ENCODE measurements at places on chromosomes 7 and 10.

- DNase-seq = no peak
Measured at GRCh38 chr10:49524496-49524895, 14.4 kb downstream of the ERCC6 start.

DNA sequence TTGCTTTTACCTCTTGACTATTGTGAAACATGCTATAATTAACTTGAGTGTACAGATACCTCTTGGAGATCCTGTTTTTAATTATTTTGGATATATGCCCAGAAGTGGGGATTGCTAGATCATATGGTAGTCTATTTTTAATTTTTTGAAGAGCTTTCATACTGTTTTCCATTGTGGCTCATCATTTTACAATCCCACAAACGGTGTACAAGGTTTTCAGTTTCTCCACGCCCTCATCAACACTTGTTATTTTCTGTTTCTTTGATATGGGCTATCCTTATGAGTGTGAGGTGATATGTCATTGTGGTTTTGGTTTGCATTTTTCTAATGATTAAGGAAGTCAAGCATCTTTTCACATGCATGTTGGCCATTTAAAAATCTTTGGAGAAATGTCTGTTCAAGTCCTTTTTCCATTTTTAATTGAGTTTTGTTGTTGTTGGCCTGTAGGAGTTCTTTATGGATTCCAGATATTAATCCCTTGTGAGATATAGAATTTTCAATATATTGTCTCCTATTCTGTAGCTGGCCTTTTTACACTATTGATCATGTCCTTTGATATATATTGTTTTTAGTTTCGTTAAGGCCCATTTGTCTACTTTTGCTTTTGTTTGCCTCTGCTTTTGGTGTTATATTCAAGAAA, 7.5 kb downstream of the AGK start:
- peak; percentile 87 for DNase-seq

- DNase-seq = no peak
Measured at GRCh38 chr7:12834782-12835181, 147.3 kb downstream of the ARL4A start.

DNA sequence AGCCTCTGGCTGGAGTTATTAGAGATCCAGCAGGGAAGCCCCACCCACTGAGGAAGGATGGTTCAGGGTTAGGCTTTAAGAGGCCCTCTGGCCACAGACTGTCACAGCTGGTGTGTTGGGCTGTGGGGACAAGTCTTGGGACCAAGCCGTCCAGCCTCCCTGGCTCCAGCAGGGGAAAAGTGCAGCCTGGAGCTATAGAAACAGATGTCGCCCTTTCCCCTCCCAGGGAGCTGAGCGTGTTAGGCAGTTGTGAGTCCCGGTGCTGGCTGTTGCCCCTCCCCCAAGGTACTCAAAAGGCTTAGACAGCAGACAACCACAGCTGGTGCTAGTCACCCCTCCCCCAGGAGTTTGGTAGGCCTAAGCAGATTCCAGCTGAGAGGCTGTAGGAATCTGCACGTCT, 143.4 kb downstream of the TMEM168 start:
- DNase-seq = no peak

- no peak for DNase-seq
Measured at GRCh38 chr7:41567031-41567730, 135.7 kb downstream of the INHBA start.

DNA sequence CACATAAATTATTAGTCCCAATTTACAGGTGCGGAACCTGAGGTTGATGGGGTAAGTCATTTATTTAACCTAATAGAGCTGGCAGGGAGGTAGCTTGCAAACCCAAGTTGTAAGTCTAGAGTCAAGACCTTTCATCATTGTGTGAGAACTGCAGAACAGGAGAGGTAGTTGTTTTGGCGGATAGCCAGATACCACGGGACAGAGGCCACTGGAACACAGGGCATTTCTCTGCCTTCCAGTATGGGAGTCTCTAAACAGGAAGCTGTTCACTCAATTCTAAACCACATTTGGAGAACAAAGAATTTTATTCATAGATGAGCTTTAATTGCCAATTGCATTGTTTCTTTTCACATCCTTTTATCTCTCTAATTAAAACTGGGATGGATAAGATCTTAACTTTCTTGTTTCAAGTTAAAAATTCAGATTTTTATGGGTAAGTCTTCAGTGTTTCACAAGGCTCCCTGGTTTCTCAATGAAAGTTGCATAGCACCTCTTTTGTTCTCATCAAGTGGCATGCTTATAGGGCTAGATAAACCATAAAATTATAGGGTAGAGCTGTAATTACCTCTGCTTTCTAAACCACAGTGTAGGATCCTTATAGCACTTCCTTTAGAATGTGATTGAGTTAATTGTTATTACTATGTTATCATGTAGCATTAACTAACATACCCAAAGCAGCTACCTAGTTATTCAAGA, 489.0 kb downstream of the GATA3 start:
- no peak for DNase-seq

- no peak for DNase-seq
Measured at GRCh38 chr10:72682638-72683037, 9.3 kb upstream of the MCU start.

GRCh38 chr10:15869935-15870334, 9.6 kb upstream of the MINDY3 start:
- DNase-seq = no peak

DNA sequence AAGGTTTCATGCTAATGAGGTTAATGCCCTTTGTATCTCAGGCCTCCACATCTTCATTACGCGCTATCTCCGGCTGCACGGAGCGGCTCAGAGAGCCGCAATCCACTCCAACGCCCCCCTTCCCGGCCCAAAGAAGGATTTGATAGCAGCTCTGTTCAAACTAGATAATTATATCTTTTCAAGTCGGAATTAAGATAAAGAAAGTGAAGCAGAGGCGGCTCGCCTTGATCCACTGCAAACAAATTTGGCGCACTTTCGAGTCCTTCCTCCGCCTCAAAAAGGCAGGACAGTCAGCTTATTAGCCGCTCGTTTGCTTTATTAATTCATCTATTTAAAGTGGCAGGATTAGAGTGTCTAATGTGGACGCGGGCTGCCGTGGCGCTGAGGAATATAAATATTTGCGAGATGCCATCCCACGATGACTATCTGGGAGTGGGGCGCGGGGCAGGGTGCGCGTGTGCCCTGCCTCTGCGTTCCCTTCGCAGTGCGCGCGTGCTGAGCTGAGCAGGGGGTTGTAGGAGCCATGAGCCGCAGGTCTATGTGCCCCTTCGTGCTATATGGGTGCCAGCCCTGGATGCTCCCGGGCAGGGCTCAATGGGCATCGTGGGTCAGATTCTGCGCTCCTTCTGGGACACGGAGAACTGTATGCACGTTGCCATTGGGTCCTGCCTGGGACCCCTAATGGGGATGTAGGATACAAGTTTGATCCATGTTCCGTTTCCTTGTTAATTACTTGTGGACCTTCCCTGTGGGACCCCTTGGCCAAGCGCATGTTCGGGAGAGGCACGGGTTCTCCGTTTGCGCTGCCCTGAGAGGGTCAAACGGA, 9.0 kb downstream of the EMX2 start:
- no peak for DNase-seq

DNA sequence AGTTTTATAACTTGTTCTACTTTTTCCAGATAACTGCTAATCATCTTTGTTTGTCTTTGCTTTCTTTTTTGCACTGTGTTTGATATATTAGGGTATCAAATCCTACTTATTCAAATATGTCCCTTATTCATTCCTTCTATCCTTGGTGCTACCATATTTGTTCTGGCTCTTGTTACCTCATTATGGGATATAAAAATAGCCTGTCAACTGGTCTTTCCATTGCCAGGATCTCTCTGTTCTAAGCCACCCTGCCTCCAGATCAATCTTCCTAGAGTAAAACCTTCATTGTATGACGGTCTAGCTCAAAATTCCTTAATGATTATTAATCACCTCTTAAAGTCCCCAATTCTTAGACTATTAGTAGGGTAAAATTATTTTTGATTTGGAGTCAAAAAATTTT, 25.2 kb downstream of the MET start:
- no peak for DNase-seq

DNA sequence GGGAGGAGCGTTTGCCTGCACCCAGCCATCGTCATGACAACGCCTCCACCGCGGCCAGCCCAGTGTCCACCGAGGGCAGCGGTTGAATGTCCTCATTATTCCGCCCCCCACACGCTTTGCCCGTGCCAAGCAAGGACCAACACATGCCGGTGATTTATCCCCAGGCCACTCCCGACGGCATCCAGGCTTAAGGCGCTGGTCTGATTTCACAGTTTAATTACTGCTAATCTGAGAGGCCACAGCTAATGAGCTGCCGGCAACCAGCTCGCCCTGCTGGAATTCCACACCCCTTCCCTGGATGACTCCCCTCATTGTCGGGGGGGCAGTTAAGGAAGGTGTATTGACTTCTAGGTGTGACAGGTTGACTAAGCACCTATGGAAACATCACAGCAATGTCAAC, 432.3 kb downstream of the DNAJB6 start:
- no peak for DNase-seq

- no peak for DNase-seq
Measured at GRCh38 chr7:64182036-64182790, 24.8 kb upstream of the ZNF735 start.

DNA sequence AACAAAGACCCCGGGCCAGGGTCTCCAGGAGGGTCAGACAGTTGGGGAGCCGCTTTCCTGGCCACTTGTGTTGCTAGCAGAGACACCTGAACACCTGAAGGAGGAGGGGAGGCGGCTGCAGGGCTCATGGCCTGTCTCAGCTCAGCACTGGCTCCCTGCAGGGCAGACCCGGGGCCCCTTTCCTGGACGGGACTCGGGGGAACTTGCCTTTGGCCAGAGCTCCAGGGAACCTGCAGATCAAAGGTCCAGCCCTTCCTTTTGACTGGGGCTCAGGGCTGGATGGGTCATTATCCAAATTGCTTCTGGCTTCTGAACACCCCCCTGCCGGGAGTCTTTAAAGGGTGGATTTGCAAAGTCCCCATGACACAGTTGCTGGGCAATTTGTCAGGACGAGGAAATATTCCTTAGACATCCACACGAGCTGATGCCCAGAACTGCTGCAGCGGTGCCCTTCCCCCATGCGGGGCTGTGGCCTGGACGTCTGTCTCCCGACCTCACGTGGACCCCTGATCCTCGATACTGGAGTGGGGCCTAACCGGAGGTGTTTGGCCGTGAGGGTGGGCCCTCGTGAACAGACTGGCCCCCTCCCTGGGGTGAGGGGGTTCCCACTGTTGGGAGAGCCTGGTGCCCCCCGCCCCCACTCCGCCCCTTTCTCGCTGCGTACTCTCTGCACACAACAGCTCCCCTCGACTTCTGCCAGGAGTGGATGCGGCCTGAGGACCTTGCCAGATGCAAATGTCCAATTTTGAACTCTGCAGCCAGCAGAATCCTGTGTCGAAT, 194.3 kb downstream of the ELFN1 start:
- DNase-seq = no peak

DNA sequence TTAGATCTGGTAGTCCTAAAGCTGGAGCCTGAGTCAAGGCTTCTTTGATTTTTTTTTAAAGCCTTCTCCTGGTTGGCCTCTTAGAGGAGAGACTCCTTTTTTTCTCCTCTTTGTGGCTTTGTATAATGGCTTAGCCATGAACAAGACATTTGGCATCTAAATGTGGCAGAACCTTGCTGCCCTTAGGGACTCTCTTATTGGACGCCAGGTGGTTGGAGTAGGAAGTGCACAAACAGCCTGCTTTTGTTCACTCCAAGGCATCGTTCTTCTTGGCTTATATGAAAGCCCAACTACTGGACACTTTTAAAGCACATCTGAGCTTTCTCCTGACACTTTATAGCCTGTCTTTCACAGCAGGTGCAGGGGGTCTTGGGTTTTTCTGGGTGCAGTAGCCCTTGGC, 25.0 kb downstream of the ZPBP start:
- DNase-seq = no peak

DNA sequence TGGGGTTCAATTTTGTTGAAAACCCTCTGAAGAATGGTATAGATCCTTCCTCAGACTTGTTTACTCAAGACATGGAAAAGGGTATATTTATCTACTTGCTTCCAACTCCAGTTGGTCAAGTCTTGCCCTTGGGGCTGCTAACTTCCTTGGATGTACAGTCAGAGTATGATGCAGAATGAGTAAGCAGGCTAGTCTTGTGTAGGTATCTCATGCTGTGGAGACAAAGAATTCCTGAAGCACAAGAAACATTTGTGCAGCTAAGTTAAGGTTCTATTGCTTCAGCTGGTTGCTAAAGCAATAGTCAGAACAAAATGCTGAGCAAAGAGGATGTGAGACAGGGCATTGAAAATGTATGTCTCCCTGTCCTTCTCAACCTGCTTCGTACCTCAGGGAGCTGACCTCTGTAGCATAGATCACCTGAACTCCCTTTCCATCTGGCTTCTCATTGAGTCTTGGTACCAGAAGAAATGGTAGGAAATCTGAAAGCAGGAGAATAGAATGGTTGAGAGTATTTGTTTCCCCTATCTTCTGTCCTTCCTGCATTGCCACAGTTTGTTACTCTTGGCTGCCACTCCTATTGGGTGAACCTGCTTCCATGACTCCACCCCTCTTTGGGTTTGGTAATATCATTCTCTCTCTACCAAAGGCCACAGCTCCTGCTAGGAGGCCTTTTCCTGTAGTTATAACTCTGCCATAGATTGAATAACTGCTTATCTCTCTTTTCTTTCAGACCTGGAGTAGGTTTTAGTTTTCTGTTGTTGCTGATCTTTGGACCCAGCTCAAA, 346.0 kb downstream of the PHF14 start:
- DNase-seq = no peak

GRCh38 chr10:11603741-11604140, 7.7 kb downstream of the USP6NL start:
- DNase-seq = no peak

GRCh38 chr7:128725531-128725930, 13.6 kb upstream of the CALU start:
- no peak for DNase-seq

All from NCI-H2227 treated with DMSO at 0.1 percent for 48 hours (cell line).